ENCODE measurements at places on chromosomes 6 and 20.

- DNase-seq: no peak
These were observed 298.6 kb downstream of the CDH26 start for GRCh38 chr20:60256811-60257210.

GRCh38 chr6:56909115-56909907 is 45.6 kb upstream of the BEND6 start:
- DNase-seq: no peak

DNA sequence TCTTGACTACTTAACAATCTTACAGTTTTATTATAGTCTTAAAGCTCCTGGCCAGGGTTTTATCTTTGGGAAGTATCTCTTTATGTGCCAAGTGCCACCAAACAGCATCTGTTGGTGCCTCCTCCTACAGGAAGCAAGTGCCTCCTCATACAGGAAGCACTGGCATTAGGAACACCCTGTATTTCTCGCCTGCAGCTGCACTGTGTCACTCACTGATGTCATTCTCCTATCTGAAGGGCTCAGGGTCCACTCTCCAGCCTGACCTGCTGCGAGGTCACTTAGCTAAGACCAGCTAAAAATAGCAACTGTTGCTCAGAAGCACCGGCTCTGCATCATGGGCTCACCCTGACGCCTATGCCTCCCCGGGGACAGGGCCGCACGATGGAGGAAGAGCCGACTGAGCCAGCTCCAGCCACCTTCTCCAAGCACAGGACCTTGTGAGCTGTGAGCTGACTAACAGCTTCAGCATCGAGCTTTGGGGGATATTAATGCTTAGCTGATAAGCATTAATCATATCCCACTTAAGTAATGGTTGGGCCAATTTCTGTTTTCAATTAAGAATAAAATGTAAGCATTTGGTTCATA is 66.3 kb upstream of the CD93 start:
- no peak for DNase-seq

DNA sequence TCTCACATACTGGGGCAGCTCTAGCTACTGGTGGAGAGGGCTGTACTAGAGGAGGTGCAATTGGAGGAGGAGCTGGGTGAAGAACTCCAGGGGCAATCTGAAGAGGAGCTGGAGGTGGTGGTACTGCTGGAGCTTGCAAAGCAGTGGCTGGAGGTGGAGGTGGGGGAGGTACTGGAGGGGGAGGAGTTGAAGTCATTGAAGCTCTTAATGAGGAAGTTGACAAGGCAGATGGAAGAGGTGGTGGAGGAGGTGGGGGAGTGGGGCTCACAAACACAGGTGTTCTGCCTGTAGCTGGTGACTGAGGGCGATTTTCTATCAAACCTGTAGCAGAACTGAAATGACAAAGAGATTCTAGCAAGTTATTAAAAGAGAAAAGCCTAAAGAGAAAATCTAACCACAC is 77.6 kb downstream of the WASF1 start:
- no peak for DNase-seq

DNA sequence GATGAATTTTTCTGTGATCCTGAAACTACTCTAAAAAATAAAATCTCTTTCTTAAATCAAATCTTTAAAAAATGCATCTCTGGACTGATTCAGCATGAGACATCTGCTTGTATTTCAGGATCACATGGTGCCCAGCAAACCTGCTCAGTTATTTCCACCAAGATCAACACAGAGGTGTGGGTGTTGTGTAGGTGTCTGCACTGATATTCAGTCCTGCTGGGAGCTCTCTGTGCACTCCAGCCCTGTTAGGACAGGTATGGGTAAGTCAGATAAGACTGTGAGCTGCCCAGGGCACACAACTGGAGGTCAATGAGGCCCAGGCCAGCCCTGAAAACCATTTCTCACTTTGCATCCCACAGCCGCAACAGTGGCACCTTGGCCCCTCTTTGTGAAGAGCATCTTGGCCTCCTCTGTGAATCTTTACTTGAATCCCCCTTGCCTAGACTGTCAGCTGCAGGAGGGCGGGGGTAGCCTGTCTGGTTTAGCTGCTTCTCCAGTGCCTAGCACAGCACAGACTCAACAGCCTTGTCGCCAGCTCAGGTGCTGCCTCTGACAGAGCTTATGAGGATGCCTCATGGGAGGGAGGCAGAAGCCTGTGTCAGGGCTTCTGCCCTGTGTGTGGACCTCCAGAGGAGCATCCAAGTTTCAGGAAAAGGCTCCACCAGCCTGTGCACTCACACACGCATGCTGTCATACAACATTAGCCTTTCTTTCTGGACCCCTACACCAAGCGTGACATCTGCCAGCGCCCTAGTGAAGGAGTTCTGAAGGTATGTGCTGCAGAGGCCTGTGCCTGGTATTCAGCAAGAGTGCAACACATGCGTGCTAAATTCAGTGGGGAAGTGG is 187.6 kb upstream of the CST7 start:
- no peak for DNase-seq

GRCh38 chr20:37396416-37397075 is 50.6 kb downstream of the SRC start:
- DNase-seq: no peak

DNA sequence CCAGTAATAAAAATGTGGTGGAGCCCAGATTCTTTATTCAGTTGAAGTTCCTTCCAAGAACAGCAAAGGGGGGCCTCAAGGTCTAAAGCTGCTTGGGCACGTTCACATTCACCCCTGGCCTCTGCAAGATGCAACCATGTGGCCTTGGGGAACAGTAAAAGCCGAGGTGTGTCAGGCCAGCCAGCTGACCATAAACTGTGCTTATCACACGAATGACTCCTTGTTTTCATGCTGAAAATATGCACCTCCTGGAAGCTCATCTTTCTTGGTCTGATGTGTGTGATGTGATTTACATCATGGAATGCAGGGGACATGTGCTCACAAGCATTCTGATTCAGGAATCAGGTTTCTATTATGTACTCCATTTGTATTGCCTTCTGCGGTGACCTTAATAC is 211.6 kb upstream of the MARCKS start:
- DNase-seq: no peak

DNA sequence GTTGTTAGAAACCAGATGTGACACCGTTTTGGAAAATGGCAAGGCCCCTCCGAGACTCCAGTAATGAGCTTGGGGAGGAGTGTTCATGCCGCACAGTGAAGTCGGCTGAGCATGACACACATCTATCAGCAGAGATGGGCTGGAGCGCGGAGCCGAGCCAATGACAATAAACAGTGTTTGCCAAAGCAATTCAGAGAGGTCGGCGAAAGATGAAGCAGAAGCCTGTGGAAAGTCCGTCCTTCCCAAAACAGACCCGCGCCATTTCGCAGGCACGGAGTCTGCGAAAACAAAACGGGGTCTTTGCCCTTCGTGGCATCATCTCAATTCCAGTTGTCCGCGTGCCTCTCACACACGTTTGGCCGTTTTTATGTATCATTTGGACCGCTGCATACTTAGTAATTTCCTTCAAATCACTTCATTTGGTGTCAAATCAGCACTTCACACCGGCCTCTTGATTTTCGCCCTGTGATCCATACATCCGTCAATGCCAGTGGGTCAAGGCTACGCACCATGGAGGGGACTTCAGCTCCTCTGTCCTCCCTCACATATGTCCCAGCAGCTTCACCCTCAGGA is 71.3 kb downstream of the SULF2 start:
- no peak for DNase-seq

DNA sequence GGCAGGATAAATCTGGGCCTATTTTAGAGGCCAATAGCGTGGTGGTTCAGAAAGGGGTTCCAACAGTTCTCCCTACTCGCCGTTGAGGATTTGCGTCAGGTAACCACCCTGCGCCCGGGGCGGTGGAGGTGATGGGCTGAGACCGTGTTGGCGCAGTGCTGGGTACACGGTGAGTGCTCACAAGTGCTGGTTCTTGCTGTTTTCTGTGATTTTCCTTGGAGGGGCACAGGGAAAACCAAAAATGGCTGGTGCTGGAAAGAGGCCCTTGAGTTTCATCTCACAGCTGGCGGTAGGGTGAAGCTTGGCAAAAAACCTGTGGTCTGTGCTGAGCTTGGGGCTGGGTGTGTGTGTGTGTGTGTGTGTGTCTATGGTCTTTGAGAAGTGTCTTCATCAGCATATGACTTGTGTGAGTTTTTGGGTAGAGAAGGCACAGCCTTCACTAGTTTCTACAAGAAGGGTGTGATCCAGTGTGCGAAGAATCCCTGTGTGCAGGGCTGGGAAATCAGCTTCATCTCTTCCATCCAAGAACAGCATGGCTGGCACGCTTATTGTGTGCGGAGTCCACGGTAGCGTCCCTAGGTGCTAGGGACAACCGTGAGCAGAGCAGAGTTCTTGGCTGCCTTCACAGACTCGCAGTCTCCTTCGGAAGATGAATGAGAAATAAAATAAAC is 35.3 kb upstream of the SCRT2 start:
- no peak for DNase-seq

DNA sequence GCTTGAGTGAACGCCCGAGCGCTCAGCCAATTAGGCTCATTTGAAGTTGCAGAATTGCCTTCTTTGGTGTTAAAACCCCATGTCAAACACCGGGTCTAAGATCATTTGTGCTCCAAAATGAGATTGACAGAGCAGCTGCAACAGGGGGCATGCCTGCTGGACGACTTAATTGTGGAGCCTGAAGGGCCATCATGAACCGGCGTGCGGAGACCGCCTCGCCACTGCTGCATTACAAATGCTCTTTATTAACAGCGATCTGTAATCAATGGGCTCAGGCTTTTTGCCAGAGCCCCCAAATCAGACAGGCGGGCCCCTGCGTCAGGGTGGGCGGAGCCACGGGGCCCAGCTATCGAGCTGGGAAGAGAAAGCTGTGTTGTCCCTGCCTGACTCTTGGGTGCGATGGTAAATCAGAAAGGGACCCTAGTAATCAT is 183.2 kb downstream of the SIM1 start:
- no peak for DNase-seq

DNA sequence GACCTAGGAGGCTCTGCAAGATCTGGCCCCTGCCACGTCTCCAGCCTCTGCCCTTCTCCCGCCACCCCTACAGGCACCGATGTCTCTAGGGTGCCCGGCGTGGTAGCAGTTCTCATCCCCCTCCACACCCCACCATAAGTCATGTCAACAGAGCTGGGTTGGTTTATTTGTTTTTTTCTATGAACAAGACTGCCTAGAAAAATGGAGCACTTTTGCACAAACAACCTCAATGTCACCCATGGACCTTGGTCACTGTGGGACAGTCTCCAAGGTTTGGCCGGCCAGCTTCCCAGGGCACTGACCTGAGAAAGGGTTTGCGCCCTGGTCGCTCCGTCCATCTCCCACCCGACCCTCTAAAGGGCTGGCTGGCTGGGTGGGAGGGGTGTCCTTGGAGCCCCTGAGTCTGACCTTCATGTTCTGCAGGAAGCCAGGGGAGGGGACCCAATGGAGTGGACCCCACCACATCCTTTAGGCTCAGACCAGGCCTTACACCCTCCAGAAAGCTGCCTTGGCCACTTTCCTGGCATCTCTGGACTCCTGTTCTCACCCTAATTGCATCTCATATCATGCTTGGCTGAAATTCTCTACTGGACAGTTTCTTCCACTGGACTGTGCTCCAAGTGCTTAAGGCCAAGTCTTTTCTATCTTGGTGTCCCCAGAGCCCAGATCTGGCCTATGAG is 104.8 kb upstream of the PTPN1 start:
- no peak for DNase-seq

- DNase-seq: no peak
These were observed 11.0 kb downstream of the TSPYL1 start for GRCh38 chr6:116268589-116269293.

GRCh38 chr6:29510202-29510601 is 22.4 kb upstream of the MAS1L start:
- no peak for DNase-seq

- DNase-seq: no peak
These were observed 4.5 kb upstream of the CITED2 start for GRCh38 chr6:139378882-139379341.

DNA sequence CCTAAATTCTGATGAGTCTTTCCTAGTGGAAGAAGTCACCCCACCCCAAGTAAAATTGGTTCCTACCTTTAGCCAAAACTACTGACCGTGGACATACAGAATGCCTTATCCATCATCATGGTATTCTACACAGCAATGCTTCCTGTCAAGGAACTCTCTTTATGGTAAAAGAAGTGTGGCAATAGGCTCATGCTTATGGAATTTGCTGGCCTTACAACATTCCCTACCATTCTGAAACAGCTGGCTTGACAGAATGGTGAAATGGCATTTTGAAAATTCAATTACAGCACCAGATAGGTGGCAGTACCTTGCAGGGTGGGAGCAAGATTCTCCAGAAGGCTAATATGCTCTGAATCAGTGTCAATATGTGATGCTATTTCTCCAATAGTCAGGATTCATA is 41.8 kb upstream of the BACH2 start:
- no peak for DNase-seq

- no peak for DNase-seq
These were observed 27.3 kb downstream of the PRDM1 start for GRCh38 chr6:106113256-106113959.

DNA sequence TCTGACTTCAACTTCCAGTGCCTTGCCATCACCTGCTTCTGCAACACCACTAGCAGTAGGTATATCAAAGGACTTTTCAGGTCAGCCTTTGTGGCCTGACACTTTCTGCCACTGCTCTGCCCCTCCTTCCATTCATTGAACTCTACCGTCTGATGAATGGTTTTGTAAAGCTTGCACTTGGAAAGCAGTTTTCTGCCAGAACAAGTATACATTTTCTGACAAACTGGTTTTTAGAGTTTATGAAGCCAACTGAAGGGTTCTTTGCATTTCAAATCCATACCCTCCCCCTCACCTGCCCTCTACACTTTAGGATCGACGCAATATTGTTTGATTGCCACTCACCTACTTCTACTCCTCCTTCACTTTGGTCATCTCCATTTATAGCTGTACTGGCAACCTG is 603.1 kb downstream of the HACE1 start:
- DNase-seq: no peak

- no peak for DNase-seq
These were observed 4.1 kb upstream of the ABT1 start for GRCh38 chr6:26592649-26593048.

GRCh38 chr6:133887156-133887879 is 1.6 kb upstream of the TCF21 start:
- no peak for DNase-seq

DNA sequence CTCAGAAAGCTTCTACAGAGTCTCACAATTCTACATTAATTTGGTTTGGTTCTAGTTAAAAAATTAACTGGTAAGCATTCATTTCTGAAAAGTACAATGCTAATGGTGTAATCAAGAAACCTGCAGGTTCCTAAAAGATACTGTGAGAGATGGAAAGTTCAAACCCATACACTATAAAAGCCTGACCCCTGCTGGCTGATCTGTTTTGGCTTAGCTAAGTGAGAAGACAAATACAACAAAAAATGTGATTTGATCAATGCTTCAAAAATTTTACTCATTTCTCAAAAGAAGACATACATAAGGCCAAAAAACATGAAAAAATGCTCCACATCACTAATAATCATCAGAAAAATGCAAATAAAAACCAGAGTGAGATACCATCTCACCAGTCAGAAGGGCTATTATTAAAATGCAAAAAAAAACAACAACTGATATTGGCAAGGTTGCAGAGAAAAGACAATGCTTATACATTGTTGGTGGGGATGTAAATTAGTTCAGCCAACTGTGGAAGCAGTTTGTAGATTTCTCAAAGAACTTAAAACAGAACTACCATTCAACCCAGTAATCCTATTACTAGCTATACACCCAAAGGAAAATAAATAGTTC is 102.8 kb downstream of the MOXD1 start:
- no peak for DNase-seq
